ENCODE measurements at places on chromosomes 5 and 9.
A peak's percentile ranks its signal among the peaks of the same experiment; 100 is the strongest.

- no peak for DNase-seq
Measured at GRCh38 chr5:4576908-4577307, 563.2 kb upstream of the ADAMTS16 start.

DNA sequence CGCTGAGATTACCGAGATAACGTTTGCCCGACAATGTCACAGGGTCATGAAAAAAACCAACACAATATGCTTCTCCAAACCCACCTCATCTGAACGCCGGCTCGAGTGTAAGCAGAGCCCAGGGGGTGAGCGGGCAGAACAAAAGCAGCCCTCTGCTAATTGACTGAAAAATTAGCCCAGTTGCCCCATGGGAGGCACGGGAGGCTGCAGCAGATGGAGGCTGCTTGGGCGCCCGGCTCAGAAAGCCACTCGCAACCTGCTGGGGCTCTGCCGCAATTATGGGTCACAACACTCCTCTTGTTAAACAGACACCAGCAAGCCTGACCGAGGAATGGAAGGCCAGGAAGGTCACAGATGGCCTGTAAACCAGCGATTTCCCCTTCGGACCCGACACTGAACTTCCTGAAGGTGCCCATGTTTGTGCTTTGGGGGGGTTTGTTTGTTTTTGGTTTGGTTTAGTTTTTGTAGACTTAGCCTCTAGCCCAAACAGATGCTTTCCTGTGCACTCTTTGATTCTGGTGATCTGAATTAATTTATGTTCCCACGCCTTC is 104.6 kb upstream of the IRX1 start:
- DNase-seq = no peak

DNA sequence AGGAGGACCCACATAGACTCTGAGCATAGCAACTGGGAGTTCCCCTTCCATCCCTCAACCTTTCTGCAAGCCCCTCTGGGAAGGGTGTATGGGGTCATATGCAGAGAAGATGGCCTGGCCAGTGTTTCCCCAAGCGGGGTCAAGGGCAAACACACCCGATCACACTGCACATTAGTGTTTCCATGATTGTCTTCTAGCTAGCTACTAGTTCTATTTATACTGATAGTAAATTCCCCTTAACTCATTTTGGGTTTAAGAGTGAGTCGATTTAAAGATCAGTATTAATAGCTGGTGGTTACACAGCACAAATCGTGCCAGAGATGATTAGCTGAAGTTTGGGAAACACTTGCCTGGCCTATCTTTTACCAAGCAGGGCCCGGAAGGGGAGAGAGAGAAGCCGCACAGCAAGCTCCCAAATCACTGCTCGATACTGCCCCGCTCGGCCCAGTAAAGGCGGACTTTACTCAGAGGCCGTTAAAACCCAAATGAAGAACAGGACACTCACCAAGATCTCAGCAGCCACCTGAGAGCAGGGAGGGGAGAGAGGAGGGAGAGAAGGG is 29.4 kb upstream of the TNIP1 start:
- DNase-seq = no peak

DNA sequence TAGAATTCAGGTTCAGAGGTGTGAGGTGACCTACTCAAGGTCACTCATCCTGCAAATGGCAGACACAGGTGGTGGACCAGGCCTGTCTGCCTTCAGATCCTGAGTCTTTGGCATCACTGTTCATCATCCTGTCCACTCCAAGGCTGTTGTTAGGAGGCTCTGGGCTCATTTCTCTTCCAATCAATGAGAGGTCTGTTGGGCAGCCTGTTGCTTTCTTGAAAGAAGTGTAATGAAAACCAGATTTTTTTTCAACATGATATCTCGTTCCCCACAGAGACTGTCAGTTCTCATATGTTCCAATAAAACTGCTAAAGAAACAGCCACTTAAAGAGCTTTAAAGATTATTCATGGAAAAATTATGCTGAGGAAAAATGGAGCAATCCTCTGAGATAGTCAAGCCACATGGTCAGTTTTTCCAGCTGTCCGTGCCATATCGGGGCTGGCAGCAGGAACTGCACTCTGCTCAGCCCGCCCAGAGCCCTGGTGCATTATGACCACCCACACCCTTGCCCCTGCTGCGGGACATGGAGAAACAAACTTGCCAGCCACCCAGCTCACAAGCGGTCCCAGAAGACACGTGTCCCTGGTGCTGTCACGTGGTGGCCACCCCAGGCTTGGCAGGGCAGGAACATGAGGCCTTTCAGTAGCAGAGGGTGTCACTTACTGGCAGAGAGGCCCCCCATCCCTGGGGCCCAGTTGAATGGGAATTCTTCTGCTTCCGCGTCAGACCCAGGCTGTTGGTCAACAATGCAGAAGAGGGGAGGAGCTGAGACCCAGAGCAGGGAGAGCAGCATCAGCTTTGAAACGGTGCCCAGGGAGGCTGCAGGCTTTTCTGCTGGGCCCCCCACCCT is 63.7 kb upstream of the ANGPTL2 start:
- DNase-seq = no peak

DNA sequence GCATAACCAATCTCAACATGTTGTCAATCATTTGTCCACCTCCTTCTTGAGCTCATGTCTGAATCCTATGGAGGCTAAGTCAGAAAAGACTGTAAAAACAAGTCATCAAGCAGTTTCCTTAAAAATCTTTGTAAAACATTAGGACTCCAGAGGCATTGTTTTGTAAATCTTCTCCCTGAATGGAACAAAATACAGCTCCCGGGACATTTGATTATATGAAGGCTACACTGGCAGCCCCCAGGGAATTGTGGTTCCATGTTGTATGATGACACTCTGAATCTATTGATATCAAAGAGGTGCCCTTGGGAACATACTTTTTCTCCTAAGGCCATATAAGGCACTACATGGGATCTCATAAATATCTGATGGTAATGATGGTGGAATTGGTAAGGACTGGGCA is 83.2 kb upstream of the NUDT12 start:
- no peak for DNase-seq

- no peak for DNase-seq
Measured at GRCh38 chr9:79610791-79611614, 39.2 kb downstream of the TLE4 start.

GRCh38 chr5:144135113-144135762 is 35.2 kb downstream of the YIPF5 start:
- DNase-seq = no peak

- DNase-seq = no peak
Measured at GRCh38 chr5:174427304-174427703, 297.1 kb upstream of the MSX2 start.

DNA sequence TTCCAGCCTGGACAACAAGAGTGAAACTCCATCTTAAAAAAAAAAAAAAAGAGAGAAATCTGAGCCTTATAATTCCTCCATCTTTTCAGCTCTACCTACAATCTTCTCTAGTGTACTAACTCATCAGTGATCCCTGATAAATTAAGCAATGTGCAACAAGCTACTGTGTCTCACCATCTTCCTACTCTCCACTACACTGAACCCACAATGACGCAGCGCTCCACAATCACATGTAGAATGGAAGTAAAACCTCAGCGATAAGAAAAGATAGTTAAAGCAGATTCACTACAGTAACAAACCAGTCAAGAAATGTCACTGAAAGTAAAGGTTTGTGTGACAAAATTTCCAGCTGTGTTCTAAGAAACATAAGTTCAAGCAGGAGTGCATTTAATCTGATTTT is 13.5 kb downstream of the ABCA1 start:
- DNase-seq = no peak

GRCh38 chr5:180632768-180633167 is 16.6 kb downstream of the FLT4 start:
- no peak for DNase-seq

DNA sequence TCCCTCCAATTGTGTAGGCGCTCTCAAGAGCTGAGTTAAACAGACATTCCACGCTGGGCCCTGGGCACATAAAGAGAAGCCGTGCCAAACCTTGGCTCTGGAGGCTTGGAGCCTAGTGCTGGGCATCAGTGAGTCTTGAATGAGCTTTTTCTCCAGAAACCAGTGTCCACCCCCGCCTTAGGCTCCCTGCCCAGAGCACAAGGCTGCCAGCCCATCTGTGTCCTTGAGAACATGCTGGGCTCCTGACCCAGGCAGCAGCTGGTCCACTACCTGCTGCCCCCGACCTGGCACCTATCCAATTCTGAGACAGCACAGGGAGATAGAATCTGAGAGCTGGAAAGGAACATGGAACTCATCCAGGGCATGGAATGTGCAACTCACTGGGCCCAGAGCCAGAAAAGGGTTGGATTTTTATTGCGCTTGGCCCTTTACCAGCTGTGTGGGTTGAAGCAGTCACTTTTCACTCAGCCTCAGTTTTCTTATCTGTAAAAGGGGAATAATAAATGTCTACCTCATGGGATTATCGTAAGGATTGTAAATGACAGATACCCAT is 92.4 kb upstream of the CPLX2 start:
- DNase-seq = no peak

- DNase-seq = no peak
Measured at GRCh38 chr5:178291161-178291561, 58.6 kb upstream of the PHYKPL start.

DNA sequence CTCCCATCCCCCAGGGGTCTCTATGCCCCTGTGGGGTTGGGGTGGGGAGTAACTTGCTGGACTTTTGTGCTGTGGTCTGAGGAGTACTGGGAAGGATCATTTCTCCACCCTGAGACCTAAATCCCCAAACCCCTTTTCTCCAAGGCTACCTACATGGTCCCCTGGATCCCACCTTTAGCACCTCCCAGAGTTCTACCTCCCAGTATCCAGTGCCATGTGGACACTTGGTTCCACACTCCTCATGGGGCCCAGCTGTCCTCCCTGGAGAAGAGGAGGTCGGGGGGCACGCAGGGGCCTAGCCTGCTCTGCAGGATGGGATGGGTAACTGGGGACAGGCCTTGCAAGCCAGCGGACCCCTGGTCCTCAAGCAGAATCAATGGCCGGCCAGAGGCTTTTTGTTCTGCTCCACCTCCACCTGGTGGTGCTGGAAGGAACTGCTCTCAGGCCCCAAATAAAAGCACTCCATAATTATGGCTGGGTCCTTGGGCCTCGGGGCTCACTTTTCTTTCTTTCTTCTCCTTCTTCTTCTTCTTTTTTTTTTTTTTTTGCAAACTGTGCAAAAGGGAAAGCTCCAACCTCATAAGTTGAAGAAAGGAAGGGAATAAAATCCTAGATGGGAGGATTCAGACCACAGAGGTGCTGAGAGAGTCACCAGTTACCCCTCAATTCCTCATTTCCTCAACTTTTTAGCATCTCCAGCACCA is 68.4 kb downstream of the PSD2 start:
- no peak for DNase-seq

DNA sequence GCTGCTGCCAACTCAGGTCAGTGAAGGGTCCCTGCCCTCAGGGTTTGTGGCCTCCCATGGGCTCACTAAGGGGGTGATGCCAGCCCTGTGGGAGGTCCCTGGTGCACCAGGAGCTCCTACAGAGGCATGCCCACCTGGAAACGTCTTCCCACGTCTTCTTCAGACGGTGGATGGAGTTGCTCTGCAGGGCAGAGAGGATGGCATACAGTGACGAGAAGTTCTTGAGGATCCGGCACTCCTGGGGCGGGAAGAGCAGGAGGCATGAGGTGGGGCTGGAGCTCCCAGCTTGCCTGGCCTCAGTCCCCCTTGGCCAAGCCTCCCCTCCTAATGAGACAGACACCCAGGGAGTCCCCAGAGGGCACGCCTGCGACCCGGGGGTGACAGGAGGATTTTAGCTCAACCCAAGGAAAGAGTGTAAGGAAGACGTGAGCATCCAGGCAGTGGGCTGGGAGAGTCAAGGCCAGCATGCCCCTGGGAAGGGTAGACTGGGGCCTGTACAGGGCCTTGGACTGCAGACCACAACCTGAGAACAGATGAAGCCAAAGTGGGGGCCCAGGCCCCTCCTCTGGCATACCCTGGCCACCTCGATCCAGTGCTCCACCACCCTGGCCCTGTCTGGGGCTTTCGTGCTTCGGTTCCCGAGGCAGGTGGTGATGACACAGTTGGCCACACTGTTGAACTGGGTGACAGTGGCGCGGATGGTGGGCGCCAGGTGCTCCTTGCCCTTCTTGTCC is 14.4 kb downstream of the RALGDS start:
- DNase-seq = no peak

DNA sequence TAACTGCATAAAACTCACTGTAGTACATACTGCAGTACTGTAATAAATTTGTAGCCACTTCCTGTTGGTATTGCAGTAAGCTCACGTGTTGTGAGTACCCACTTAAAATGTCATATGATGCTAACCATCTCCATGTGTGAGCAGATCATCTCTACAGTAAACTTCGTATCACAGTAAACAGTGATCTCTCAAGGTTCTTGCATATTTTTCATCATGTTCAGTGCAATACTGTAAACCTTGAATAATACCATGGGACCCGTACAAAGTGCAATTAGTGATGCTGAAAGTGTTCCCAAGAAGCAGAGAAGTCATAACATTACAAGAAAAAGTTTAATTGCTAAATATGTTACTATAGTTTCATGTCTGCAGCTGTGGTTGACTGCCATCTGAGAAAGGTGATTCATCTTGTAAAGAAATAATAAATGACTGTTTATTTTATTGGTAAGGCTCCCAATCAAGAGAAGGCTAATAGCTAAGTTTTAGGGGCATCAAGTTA is 253.8 kb upstream of the POU5F2 start:
- no peak for DNase-seq

DNA sequence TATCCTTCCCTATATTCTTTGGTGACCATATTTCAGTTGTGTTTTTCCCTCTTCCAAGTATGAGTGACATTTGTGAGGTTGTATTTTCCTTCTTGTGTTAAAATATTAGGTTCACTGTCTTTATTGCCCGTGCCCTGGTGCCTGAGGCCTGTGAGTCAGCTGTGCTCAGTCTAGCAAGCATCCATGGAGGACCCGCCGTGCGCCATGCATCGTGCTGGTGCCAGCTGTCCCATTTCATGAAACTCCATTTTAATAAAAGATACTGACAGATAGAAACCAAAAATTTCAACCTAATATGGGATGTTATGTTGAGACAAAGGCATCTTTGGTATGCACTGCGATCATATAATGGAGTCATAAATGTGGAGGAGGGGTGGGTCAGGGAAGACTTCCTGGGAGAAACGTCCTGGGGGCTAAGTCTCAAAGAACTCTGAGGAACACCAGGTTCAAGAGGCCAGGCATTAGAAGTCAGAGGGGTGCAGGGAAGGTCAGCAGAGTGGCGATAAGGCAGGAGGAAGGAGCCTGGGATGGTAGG is 34.0 kb upstream of the FGF1 start:
- DNase-seq = no peak

GRCh38 chr5:160635046-160635445 is 213.4 kb downstream of the PTTG1 start:
- DNase-seq = no peak

- no peak for DNase-seq
Measured at GRCh38 chr9:103942200-103942599, 151.9 kb upstream of the SMC2 start.

- DNase-seq = peak; percentile 38
Measured at GRCh38 chr5:132498152-132498551, 7.6 kb upstream of the IRF1 start.

All from H1 (cell line).